ENCODE measurements at places on chromosomes 13 and 19.

DNA sequence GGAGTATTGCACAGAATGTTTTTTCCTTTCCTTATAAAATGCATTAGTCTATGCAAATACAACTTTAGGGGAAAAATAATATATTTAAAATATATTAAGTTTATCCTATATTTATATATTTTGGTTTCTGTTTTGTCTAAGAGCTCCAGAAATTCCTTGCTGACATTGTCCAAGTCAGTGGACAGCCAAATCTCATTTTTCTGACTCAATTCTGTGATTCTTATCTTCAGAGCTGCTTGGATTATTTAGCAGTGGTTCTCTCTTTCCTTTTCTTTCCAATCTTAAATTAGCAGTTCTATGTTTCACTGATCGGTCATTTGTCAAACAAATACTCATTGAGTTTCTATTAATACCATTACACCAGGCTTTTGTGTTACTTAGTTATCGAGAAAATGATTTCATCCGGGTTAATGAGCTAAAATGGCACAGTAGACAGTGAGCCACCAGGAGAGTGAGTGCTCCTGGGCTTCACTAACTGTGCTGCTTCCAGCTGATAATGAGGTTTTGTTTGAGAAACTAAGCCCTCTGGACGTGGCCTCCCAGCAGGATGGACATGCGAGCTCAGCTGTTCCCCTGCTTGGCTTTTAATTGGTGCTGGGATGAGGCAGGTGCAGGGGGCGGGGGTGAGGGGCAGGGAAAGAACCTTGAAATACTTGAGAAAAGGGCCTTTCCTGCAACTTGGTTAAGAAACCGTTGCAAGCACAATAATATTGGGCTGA is 44.0 kb downstream of the ATP11A start:
- DNase-seq, result no peak

DNA sequence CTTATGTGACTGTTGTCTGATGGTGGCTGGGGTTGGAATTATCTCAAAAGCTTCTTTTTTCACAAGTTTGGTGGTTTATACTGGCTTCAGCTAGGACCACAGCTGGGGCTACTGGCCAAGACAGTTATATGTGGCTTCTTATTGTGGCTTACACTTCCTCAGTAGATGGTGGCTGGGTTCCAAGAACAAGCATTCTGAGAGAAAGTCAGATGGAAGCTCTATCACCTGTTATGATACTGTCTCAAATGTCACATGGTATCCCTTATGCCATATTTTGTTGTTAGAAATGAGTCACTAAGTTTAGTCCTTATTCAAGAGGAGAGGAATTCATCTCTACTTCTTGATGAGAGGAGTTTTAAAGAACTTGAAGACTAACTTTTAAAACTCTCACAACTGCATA is 41.6 kb downstream of the NDFIP2 start:
- DNase-seq, result peak; percentile 39

- no peak for DNase-seq
Observed at GRCh38 chr13:76538004-76538403, 348.2 kb downstream of the KCTD12 start.

- no peak for DNase-seq
Observed at GRCh38 chr13:70874636-70875035, 766.4 kb upstream of the KLHL1 start.

DNA sequence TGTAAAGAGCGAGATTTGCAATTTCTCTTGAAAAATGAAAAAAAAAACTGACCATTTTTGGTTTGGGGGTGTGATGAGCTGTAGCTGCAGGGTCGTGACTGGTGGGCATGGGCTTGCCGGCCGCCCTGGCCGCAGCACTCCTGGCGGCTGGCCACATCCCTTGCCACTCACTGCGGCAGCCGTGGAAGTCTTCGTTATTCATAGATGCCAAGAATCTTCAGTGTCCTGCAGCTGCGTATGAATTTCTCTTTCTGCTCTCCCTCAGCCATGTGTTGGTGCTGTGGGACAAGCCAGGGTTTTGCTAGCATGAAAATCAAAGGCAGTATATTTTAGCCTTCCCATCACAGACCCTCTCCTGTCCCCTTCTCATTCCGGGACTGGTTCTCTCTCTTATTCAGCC is 151.7 kb upstream of the TSHZ3 start:
- no peak for DNase-seq

GRCh38 chr13:111882351-111882750 is 184.6 kb upstream of the SOX1 start:
- no peak for DNase-seq

DNA sequence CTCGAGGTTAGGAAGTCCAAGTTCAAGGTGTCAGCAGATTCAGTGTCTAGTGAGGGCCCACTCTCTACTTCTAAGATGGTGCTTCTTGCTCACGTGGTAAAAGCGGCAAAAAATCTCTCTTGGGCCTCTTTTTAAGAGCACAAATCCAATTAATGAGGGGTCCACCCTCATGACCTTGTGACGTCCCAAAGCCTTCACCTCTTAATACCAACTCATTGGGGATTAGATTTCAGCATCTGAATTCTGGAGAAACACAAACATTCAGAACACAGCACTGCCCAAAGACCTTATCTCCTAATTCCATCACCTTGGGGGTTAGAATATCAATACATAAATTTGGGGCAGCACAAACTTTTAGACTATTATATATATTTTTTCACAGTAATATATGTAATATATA is 146.4 kb upstream of the GPC6 start:
- DNase-seq, result no peak

GRCh38 chr19:35313587-35313986 is 15.4 kb upstream of the CD22 start:
- DNase-seq, result no peak

- DNase-seq, result no peak
Observed at GRCh38 chr13:32168131-32168530, 136.6 kb downstream of the FRY start.

DNA sequence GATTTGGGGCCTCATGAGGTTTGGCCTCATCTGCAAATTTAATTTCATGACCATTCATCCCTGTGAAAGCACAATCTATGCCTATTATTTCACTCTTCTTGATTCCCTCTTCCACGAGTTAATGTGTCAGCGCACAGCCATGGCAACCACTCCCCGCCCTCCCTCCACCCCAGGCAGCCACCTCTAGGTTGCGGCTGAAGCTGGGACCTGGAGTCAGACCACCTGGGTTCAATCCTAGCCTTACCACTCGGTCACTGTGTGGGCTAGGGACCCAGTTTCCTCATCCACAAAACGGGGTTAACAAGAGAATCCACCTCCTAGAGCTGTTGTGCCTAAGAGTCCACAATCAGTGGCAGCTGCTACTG is 9.8 kb downstream of the CHST8 start:
- no peak for DNase-seq

DNA sequence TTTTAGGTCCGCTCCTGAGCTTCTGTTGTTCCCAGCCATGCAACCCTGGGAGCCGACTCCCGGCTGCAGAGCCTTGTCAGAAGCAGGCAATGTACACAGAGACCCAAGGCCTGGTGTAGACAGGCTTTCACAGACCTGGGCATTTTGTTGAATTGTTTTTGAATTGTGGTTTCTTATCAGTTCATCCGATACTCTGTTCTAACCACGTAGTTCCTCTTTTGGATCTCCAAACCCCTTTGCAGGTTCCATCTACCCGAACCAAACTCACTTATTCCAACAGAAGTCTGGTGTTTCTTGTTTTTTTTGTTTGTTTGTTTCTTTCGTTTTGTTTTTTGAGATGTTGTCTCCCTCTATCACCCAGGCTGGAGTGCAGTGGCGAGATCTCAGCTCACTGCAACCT is 6.3 kb upstream of the NLRP2 start:
- DNase-seq, result no peak

DNA sequence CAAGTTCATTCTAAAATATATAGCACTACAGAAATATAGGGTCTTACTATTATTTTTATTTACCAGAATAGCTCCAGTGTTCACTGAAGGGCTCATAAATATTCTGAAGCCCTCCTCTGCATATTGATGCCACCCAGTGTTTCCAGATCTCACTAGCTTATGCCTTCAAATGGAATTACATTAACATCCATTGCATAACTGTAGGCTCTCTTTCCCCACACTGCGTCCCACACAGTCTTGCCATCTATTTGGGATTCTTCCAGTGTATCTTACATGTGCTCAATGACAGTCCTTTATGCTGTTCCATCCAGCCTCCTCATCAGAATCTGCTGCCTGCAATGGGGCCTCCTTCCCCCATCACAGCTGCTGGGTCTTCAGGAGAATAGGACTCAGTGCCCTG is 137.2 kb downstream of the CYSLTR2 start:
- DNase-seq, result no peak

DNA sequence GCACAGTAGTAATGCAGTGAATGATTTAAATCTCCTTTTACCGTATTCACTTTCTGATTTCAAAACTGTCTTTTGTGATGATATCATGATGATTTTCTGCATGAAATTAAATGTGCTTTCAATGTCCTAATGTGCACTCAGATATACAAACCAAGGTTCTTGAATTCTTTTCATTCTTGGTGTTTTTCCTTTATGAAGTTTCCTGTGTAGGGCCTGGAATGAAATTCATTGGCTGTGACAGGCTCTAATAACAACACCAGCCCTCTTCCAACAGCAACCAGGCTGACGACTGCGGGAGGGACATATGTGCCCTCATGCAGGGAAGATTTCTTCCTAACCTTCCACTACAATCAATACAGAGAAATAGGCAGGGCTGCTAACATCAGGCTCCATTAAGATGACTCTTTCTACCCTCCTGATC is 1052.0 kb downstream of the DIAPH3 start:
- DNase-seq, result no peak

DNA sequence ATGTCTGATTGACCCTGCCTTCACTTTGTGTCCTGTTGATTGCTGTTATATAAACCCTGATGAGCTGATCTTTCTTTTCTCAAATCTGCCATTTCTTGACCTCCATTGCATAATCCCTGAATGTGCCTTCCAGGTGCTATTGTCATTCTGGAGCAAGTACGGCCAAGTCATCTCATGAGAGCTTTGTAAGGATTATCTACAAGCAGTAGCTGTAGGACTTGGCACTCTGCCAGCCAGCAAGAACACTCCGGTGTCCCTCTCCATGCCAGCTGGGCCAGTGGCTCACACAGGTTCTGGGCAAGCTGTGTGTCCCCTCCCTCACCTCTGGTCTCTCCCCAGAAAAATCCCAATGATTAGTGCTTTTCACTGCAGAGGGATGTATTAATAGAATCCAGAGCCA is 348.1 kb downstream of the FOXO1 start:
- DNase-seq, result no peak

DNA sequence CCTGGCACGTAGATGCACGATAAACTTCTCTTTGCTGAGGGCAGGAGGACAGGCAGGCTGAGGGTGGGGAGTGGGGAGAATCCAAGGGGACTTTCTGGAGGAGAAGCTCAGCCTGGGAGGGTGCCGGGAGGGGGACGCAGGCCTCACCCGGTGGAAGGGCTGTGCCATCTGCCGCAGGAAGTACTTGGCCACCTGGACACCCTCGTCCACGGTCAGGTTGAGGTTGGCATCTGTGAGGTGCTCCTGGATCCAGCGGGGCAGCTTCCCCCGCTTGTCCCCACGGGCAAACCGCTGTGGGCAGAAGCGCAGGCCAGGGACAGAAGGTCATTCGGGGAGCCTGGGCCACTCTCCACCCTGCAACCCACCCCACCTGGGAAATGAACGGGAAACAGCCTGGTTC is 11.5 kb downstream of the KLC3 start:
- DNase-seq, result no peak

GRCh38 chr13:99227331-99227900 is 26.8 kb downstream of the UBAC2 start:
- DNase-seq, result no peak

- peak; percentile 67 for DNase-seq
Observed at GRCh38 chr13:97359181-97360057, 74.5 kb upstream of the RAP2A start.

DNA sequence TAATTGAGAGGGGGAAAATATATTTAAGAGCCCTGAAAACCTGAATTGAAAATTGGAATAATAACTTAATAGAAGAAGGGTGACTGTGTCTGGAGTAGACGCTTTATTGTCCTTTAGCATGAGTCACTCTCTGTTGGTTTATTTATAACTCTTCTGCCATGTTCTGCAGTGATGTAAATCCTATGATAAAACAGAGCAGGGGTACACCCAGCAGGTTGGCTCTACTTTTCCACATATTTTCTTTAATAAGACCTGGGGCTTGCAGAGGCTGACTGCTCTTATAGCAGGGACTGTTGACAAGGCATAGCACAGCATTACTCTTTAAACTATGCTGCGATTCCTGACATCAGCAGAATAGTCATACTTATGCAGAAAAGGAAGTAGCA is 389.9 kb upstream of the PCDH9 start:
- no peak for DNase-seq

DNA sequence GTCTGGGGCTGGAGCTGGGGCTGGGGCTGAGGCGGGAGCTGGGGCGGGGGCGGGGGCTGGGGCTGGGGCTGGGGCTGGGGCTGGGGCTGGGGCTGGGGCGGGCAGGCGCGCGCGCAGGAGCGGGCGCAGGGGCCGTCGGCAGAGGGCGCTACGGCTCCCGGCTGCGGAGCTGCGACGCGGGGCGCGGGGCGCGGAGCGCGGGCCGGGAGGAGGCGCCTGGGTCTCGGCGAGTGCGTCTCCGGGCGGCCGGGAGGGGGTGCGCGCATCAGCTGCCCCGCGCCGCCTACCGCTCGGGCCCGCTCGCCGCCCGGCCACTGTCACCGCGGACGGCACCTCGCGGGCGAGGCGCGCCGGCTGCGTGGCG is 422 bp upstream of the MTUS2 start:
- DNase-seq, result peak; percentile 11

DNA sequence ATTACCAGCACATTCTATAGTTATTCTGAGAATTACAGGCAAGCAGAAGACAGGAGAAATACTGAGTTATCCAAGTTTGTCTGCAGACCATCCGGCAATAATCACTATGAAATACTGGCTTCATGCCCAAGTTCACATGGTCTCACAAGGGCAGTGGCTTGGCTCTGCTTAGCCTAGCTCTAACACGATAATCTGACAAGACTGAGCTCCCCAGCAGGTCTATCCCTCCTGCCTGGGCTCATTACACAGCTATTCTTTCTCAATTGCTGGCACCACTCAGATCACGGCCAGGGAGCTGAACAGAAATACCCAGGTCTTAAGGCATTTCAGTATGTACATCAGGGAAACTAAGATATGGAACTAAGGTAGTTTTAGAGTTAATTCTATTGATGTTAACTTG is 361.6 kb upstream of the PCDH20 start:
- no peak for DNase-seq

- no peak for DNase-seq
Observed at GRCh38 chr13:49217962-49218492, 2.1 kb upstream of the MLNR start.

- no peak for DNase-seq
Observed at GRCh38 chr13:99159331-99160061, 41.2 kb upstream of the UBAC2 start.

- DNase-seq, result no peak
Observed at GRCh38 chr13:20441056-20441455, 84.6 kb downstream of the CRYL1 start.

All from CD4-positive, alpha-beta T cell treated with Interleukin-4 for 4 hours (primary cell).